ENCODE measurements at places on chromosomes 11 and 22. TPM values are rescaled to one million over a fixed set of nuclear protein-coding genes. Genes with fewer than 3 reads are reported as not detected.

The KIAA1671 gene
- total RNA-seq: 57.7 TPM

The TH gene
- total RNA-seq: not detected

The OR6A2 gene
- total RNA-seq: 0.17 TPM

The OR6X1 gene
- not detected for total RNA-seq

DNA sequence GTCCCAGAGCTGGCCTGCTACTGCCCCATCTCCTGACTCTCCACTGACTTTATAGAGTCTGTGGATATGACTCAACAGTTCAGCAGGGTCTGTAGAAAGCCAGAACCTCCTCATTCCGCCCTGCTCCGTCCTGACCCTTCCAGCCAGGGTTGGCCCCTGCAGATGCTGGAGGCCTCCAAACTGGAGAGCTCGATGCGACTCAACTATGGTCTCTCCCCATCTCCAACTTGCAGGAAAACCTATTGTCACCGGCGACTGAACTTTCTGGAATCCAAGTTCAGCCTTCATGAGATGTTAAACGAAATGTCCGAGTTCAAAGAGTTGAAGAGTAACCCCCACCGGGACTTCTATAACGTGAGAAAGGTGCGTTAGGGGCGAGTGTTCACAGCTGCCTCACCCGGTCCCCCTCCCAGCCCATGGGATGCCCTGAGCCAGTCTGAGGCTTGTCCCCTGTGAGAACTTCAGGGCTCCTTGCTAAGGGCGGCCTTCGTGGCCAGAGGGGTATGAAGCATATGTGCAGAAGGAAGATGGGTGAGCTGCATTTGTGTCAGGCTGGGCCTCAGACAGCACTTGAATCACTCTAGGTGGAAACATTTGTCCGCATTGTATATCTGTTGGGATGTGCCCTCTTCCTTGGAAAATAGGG is 32.1 kb downstream of the AMPD3 start:
- DNase-seq: no peak

GRCh38 chr11:9396752-9397151 is 12.3 kb downstream of the IPO7 start:
- no peak for DNase-seq

DNA sequence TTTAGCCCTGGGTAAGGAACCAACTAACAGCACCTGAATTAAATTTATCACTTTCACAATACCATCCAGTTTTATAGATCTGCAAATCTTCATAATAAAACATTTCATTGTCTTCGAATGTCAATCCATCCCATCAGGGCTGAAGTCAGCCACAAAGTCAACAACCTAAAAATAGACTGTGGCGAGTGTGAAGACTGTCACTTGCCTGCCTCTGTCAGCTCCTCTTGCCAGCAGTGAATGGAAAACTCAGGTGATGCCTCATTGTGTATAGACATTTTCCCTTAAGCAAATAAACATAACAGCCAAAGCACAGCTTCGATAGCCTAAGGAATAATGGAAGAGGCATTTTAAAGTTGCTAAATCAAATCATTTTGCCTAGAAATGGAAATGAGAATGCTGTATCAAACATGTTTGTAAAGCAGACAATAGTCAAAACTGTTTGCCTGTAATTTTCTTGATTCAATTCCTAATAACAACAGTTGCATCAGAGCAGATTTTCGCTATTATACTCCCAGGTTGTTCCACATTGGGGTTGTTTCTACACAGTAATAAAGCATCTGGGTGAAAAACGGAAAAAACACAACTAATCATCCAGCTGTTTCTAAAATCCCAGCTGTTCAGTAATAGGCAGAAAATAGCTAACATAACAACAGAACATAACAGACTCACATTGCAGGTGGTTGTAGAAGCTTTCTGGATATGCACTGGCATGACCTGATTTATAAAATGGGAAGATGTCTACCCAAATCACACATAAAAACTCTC is 15.7 kb downstream of the KCNA4 start:
- no peak for DNase-seq

DNA sequence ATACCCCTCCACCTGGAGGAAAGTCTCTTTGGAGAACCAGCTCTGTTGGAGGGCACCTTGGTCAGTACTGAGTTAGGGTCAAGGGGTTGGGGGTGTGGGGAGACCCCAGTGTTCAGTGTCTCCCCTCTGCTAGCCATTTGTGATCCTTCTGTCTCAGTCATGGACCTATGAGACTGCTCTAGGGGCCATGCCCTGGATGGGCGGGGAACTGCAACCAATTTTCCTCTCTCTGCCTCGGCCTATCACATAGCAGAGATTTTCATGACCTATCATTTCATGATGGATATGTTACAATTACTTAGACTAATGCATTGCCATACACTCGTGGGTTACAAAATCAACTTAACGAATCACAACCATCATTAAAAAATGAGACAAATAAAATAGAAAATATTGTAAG is 7.4 kb downstream of the OTOG start:
- no peak for DNase-seq

Measured in dermis blood vessel endothelial cell (primary cell).